ENCODE measurements at places on chromosomes 7 and 10.
A peak's percentile ranks its signal among the peaks of the same experiment; 100 is the strongest.

DNA sequence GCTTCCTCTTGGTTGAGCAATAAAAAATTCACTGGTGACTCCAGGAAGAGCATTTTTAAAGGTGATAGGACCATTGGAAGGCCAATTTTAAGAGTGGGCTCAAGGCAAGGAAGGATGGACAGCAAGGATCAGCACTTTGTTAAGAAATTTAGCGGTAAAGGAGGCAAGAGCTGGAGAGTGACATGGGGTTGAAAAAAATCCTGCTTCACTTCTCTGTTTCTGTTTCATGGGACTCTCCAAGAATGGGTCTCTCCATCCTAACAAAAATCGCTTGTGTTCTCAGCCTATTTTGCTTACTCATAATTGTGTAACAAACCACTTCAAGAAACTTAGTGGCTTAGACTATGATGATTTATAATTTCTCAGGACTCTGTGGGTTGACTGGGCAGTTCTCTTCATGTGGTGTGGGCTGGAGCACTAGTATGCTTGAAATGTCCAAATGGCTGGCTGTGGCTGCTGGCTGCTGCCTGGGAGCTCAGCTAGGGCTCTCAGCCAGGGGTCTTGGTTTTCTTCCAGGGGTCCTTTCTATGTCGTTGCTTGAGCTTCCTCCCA, 59.8 kb upstream of the ZNRF2 start:
- peak; percentile 62 for DNase-seq

GRCh38 chr7:50780436-50780835, 2.3 kb downstream of the GRB10 start:
- no peak for DNase-seq

DNA sequence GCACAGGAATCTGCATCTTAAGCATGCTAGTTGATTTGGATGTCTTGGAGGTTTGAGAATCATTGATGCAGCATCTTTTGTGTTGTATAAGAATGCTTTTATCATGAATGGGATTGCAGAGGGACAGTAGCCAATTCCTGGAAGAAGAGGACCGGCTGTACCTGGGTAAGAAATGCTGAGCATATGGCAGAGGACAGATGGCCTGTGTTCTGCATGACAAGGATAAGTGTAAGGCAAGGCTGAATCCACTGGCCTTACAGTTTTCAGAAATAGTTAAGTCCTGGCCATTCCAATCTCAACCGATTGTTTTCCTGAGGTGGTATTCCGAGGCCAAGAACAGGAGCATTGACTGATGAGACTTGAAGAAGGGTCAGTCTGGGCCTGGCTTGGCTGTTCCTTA, 24.4 kb upstream of the KBTBD2 start:
- no peak for DNase-seq

GRCh38 chr10:102945962-102946361, 27.9 kb downstream of the CNNM2 start:
- no peak for DNase-seq

GRCh38 chr7:43876976-43877745, 7.8 kb upstream of the MRPS24 start:
- DNase-seq: no peak

DNA sequence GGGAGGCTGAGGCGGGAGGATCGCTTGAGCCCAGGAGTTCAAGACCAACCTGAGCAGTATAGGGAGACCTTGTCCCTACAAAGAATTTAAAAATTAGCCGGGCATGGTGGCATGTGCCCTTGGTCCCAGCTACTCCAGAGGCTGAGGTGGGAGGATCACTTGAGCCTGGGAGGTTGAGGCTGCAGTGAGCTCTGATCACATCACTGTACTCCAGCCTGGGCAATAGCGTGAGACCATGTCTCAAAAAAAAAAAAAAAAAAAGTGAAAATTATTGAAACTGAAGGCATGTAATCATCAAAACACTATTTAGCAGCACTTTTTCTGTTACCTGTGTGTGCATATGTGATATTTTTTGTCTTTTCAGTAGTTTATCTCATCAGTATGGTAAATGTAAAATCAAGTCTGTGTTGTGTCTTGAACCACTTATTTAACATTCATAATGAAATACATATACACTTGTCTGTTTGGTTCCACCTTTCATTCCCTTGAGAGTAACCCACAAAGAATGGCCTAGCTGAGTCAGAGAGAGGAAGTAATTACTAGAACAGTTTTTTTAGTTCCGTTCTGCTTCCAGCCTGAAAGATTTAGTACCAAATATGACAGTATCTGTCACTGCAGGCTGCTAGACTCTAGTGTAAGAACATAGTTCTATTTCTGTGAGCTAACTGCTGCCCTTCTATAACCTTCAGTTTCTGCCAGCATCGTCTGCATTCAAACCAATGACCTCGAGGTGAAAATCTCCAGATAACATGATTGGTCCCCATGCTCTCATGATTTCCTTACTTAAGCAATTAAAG, 68.6 kb downstream of the MMRN2 start:
- DNase-seq: peak; percentile 44

DNA sequence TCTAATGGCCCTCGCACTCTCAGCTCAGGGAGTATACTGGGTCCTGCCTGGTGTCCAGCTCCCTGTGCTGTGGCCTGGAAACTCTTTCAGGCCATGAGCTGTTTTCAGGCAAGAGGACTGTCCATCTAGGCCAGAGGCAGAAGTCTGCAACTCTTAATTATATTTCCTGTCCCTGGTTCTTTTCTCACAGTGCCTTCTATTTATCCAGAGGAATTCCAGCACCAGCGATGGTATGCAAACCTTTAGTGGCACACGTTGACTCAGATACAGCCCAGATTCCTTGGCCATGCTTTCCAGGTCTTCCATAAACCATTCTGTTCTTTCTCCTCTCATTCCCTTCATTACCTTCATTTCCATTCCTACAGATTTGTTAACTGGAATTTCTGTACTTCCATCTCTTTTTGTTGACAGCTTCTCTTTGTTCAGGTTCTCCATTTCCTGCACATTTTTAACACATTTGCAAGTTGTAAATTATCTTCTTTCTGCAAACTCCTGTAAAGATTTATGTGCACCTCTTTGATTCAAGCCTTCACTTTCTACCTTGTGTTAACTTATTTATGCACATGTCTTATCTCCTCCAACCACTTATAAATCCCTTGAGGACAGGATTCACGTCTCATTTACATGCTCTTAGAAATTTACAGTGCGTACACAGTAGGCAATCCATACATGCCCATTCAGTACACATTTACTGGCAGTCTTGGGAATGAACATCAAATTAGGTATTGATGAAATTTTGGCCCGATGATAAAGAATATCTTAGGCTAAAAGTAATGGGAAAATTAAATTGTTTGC, 172.1 kb downstream of the CELF2 start:
- DNase-seq: no peak

DNA sequence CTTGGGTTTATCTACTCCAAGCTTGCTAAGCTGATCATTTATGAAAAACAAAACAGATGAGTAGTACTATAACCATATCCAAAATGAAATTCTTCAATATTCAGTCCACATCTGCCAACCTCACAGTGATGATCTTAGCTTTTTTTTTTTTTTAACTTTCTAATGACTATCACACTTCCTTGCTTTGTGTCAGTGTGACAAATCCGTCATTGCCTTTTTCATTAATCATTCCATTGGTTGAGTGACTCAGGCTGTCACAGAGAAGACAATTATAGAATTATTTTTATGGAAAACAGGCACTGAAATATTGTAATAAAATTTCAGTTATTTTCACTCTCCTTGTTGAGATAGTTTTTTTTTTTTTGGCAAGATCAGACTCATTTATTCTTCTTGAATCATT, 70.7 kb downstream of the CPVL start:
- no peak for DNase-seq

GRCh38 chr7:159209429-159209828, 64.8 kb upstream of the VIPR2 start:
- DNase-seq: no peak

- no peak for DNase-seq
Observed at GRCh38 chr7:130147710-130148325, 57.4 kb downstream of the TMEM209 start.

GRCh38 chr10:14474656-14475055, 143.9 kb upstream of the FRMD4A start:
- DNase-seq: no peak

DNA sequence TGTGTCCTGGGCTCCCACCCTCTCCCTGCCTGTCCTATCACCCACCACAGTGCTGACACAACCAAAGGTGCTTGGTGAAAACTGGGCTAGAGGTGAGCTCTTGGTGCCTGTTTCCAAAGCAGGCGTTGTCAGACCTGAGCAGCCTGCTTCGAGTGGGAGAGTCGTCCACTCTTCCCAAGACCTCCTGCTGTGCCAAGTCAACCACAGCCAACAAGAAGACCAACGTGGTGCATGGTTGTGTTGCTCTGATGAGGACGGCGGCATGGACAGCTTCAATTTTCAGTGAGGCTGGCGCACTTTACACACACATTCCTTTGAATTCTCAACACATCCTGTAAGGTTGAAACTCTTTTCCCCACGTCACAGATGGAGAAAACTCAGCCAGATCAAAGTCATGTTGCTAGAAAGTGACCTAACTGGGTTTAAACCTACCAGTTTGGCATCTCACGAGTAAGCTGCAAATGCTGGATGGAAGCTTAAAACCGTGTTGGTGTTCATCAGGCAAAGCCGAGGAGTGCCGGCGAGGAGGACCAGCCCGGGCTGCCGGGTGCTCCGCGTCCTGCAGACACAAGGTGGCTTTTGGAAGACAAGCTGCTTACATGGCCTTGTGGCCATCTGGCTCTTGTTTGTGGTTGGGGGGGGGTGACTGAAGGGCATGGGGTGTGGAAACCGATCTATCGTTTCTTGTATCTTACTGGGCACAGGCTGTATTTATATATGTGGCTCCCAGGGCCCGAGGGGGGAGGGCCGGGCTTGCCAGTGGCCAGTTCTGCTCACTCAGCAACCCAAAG, 39.3 kb downstream of the INSIG1 start:
- DNase-seq: no peak

GRCh38 chr7:151454932-151455530, 15.1 kb upstream of the CRYGN start:
- DNase-seq: no peak

DNA sequence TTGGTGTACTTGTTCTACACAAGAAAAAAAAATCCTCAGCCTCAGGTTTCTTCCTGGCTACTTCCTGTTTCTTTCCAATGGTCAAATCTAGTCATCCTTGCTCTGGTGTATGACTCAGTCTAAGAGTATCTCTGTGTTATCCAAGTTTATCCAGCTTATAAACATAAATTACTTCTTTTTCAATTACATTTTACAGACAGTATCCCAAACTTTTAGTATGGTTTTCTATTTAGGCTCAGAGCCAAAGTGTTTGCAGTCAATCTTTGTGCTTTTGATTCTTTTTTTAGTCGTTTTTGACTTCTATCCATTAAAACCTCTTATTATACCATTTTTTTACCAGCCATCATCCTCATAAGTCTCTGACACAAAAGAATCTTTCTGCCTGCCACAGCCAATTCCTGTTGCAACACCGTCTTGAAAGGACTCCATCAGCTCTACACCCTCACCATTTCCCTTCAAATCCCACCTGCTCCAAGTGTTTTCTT, 294.6 kb downstream of the PTEN start:
- DNase-seq: peak; percentile 84

- no peak for DNase-seq
Observed at GRCh38 chr7:158087196-158087595, 500.4 kb downstream of the PTPRN2 start.

GRCh38 chr7:44082541-44083207, 344 bp upstream of the POLM start:
- peak; percentile 98 for DNase-seq

Measured in fibroblast of skin of left quadriceps (primary cell).